ENCODE measurements at places on chromosomes 7 and 10. TPM values are rescaled to one million over a fixed set of nuclear protein-coding genes. Genes with fewer than 3 reads are reported as not detected.

Gene CLDN15
- total RNA-seq, result 13.1 TPM

Gene CFAP69
- total RNA-seq, result 2.5 TPM

Gene NYAP1
- 2.3 TPM for total RNA-seq

Gene FRMD4A
- 4.3 TPM for total RNA-seq

Gene SAP25
- total RNA-seq, result 1.3 TPM

Gene SLC29A3
- total RNA-seq, result 15.8 TPM

Gene DCLRE1A
- total RNA-seq, result 11.0 TPM

Gene AGR2
- 93.9 TPM for total RNA-seq

Gene ELAPOR2
- total RNA-seq, result 0.05 TPM

Gene PPP1R3A
- not detected for total RNA-seq

Gene MSMB
- not detected for total RNA-seq

Gene SPDYE16
- total RNA-seq, result not detected

Gene VWA2
- not detected for total RNA-seq

Gene CCDC71L
- 13.8 TPM for total RNA-seq

Gene NCAPG2
- 31.9 TPM for total RNA-seq

Gene PRPS1L1
- not detected for total RNA-seq

Gene SPDYE1
- total RNA-seq, result not detected

Gene PNLIPRP1
- total RNA-seq, result not detected

Gene CFTR
- total RNA-seq, result 0.06 TPM

Gene KEL
- not detected for total RNA-seq

Gene CDC14C
- total RNA-seq, result not detected

Gene KNDC1
- 1.4 TPM for total RNA-seq

Gene NPY4R
- 50.0 TPM for total RNA-seq

Gene FAM25G
- total RNA-seq, result not detected

Gene ZNF735
- total RNA-seq, result not detected

Gene AP1S1
- total RNA-seq, result 149 TPM

Gene PTF1A
- total RNA-seq, result not detected

Gene SCART1
- total RNA-seq, result 0.47 TPM

Gene PFKFB3
- 157 TPM for total RNA-seq

Gene CRPPA
- 0.57 TPM for total RNA-seq

Gene NEUROG3
- not detected for total RNA-seq

Gene RBM48
- total RNA-seq, result 6.3 TPM

Gene MET
- total RNA-seq, result 102 TPM

Gene AS3MT
- total RNA-seq, result 3.5 TPM

Gene FAM171A1
- total RNA-seq, result 26.5 TPM

Gene PSPH
- 25.3 TPM for total RNA-seq

Gene ASB10
- total RNA-seq, result not detected

Gene C10orf105
- total RNA-seq, result not detected

Gene SKIDA1
- 1.5 TPM for total RNA-seq

Gene CRTAC1
- 1.4 TPM for total RNA-seq

Gene GPR22
- not detected for total RNA-seq

Gene CUBN
- total RNA-seq, result 0.06 TPM

Gene GJD4
- total RNA-seq, result 0.06 TPM

Gene FOXP2
- not detected for total RNA-seq

Gene HSPA14
- total RNA-seq, result 41.7 TPM

Gene FBXO24
- 0.15 TPM for total RNA-seq

Gene PCGF5
- 36.6 TPM for total RNA-seq

Measured in A549 treated with CORT108297 at 1 μM for 4 hours (cell line).